ENCODE measurements at places on chromosomes 12 and 14.

GRCh38 chr14:21535545-21536417 lies 9.6 kb upstream of the SALL2 start:
- peaks cover 11% of the 10 kb centered on the region for H3K4me1 ChIP-seq
- no peak overlapping the region for H3K27ac ChIP-seq
- H3K4me3 ChIP-seq: peak overlapping the region; percentile 30
- H3K36me3 ChIP-seq: no peaks in the 10 kb centered on the region
- H3K27me3 ChIP-seq: peaks cover 41% of the 10 kb centered on the region

DNA sequence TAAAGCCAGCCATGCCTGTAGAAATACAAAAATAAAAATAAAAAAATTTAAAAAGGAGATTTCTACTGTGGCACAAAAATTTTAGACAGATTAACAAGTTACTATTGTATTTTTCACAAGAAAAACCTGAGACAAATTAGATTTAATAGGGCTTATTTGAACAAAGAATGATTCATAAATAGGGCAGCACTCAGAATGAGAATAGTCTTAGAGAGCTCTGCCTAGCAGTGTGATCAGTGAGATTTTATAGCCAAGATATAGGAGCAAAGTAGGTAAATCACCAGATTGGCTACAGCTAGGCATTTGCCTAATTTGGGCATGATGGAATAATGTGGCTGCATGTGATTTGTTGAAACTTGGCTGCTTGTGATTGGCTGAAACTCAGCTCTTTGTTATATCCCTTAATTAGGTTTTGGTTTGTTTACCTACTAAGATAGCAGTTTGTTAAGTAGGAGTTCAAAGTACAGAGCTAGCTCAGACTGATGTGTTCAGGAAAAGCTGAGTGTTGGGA lies 279.7 kb upstream of the TMTC1 start:
- DNase-seq: no peak
- no peaks in the 10 kb centered on the region for H3K4me1 ChIP-seq
- H3K27me3 ChIP-seq: no peaks in the 10 kb centered on the region
- no peak overlapping the region for H3K4me3 ChIP-seq

DNA sequence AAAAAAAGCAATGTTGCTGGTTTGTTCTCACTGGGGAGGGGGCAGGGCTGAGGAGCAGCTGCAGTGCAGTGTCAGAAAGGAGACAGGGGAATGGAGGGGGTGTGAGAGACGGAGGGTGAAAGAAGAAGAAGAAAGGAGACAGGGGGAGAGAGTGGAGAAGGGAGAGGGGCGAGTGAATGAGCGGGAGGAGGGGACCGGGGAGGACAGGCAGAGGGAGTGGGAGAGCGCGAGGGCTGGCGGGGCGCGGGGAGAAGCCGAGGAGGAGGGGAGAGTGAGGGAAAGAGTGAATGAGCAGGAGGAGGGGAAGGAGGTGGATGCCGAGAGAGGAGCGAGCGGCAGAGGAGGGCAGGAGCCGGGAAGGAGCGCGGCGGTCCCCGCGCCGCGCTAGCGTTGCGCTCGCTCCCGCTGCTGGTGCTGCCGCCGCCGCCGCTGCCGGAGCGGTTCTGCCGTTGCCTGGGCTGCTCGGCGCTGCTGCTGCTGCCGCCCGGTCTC lies at the start of gene NOVA1:
Gene NOVA1 (minus strand): TSS at position 445 of the 492 bp plus-strand sequence. CDS start 597 bp downstream, outside the sequence.
- H3K36me3 ChIP-seq: no peaks in the 10 kb centered on the region
- H3K4me1 ChIP-seq: peaks cover 17% of the 10 kb centered on the region
- H3K27me3 ChIP-seq: peaks cover 24% of the 10 kb centered on the region
- no peak for DNase-seq

- no peaks in the 10 kb centered on the region for H3K4me1 ChIP-seq
- no peaks in the 10 kb centered on the region for H3K36me3 ChIP-seq
Measured at GRCh38 chr12:98808243-98808875, 163.3 kb downstream of the APAF1 start.

DNA sequence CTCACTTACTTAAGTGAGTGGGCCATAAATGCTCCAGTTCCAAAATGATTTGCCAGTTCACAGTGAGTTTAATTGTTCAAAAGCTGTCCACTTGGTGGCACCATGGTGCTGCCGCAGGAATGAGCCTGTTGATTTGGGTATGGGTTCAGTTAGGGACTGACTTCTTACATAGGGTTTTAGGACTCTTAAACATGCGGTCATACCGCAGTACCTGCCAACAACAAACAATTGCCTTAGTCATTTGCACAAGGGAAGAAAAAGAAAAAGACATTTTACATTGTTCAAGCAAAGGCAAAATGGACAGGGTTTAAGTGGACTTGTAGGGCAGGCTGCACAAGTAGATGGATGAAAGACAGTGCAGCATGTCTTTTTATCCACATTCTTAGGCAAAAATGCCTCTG lies 80.0 kb upstream of the DBX2 start:
- no peak overlapping the region for H3K27ac ChIP-seq
- DNase-seq: no peak
- no peaks in the 10 kb centered on the region for H3K36me3 ChIP-seq
- H3K27me3 ChIP-seq: no peaks in the 10 kb centered on the region
- no peak overlapping the region for H3K4me3 ChIP-seq
- no peaks in the 10 kb centered on the region for H3K4me1 ChIP-seq

GRCh38 chr12:124298685-124299410 lies 4.0 kb downstream of the RFLNA start:
- H3K4me1 ChIP-seq: peaks cover 22% of the 10 kb centered on the region
- DNase-seq: no peak
- no peak overlapping the region for H3K4me3 ChIP-seq
- no peaks in the 10 kb centered on the region for H3K36me3 ChIP-seq
- H3K27ac ChIP-seq: no peak overlapping the region

DNA sequence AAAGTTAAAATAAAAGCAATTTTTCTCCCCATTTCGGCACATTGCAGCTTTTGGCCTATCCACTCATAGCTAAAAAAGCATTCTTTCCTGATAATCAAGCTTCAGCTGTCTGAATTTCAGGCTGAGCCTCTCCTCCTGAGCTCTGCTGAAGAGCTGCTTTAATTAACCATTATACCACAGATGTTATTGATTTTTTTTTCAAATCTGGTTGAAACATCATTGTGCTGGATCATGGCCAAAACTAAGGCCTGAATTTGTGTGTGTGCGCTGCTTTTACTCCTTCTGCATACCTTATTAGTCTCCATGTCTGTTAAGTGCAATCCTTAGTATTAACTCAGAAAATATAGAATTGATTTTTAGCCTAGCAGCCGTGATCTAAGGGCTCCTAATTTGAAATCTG lies 52.3 kb downstream of the MBIP start:
- H3K27ac ChIP-seq: no peak overlapping the region
- peaks cover 9% of the 10 kb centered on the region for H3K4me1 ChIP-seq
- peaks cover 20% of the 10 kb centered on the region for H3K27me3 ChIP-seq
- no peak for DNase-seq

DNA sequence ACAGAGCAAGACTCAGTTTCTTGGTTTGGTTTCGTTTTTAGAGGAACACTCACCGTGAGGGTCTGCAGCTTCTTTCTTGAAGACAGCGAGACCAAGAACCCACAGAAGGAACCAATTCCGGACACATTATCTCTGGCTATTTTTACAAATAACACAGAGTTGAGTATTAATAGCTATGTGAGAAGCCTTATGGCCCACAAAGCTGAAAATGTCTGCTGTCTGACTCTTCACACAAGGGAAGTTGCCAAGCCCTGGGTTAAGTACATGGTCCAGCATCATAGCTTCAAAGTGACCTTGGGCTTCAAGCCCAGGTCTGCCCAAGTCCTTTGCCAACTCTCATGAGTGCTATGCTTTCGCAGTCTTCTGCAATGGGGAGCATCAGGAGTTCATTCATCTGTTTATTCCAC lies 2.6 kb upstream of the LGMN start:
- no peaks in the 10 kb centered on the region for H3K36me3 ChIP-seq
- H3K27me3 ChIP-seq: no peaks in the 10 kb centered on the region
- DNase-seq: no peak
- no peak overlapping the region for H3K27ac ChIP-seq
- H3K4me3 ChIP-seq: no peak overlapping the region

- DNase-seq: no peak
- H3K4me1 ChIP-seq: no peaks in the 10 kb centered on the region
- no peaks in the 10 kb centered on the region for H3K36me3 ChIP-seq
- H3K27ac ChIP-seq: no peak overlapping the region
Measured at GRCh38 chr12:103880299-103881142, 39.5 kb upstream of the NT5DC3 start.

GRCh38 chr12:40055228-40055579 lies 50.7 kb downstream of the SLC2A13 start:
- no peak overlapping the region for H3K4me3 ChIP-seq
- peak overlapping the region; percentile 2 for H3K27ac ChIP-seq
- no peak for DNase-seq
- no peaks in the 10 kb centered on the region for H3K27me3 ChIP-seq
- peaks cover 11% of the 10 kb centered on the region for H3K4me1 ChIP-seq

GRCh38 chr12:26331136-26331535 lies 135.8 kb downstream of the SSPN start:
- no peak overlapping the region for H3K27ac ChIP-seq
- H3K27me3 ChIP-seq: no peaks in the 10 kb centered on the region
- no peak for DNase-seq
- H3K4me3 ChIP-seq: no peak overlapping the region

- H3K4me1 ChIP-seq: no peaks in the 10 kb centered on the region
- no peak overlapping the region for H3K4me3 ChIP-seq
- no peaks in the 10 kb centered on the region for H3K27me3 ChIP-seq
Measured at GRCh38 chr12:121753844-121754264, 39.6 kb downstream of the RHOF start.

DNA sequence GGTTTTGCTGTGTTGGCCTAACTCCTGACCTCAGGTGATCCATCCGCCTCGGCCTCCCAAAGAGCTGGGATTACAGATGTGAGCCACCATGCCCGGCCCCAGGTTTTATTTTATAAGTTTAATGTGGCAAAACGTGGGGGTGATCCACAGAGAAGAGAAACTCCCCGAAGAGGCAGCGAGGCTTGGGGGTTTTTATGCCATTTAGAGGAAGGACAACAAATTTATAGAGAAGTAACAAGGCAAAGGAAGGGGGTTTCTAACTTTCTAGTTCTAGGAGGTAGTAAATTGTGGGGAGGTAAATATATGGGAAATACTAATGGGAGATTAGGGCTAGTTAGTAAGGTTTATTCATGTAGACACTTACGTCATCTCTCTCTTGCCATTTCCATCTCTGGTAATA lies 17.2 kb upstream of the PHC1 start:
- no peak overlapping the region for H3K4me3 ChIP-seq
- no peak for DNase-seq
- no peaks in the 10 kb centered on the region for H3K4me1 ChIP-seq
- no peaks in the 10 kb centered on the region for H3K36me3 ChIP-seq
- H3K27ac ChIP-seq: no peak overlapping the region

GRCh38 chr12:112924986-112925385 lies 13.3 kb upstream of the OAS3 start:
- H3K27ac ChIP-seq: no peak overlapping the region
- H3K36me3 ChIP-seq: no peaks in the 10 kb centered on the region
- H3K4me3 ChIP-seq: no peak overlapping the region
- no peak for DNase-seq

DNA sequence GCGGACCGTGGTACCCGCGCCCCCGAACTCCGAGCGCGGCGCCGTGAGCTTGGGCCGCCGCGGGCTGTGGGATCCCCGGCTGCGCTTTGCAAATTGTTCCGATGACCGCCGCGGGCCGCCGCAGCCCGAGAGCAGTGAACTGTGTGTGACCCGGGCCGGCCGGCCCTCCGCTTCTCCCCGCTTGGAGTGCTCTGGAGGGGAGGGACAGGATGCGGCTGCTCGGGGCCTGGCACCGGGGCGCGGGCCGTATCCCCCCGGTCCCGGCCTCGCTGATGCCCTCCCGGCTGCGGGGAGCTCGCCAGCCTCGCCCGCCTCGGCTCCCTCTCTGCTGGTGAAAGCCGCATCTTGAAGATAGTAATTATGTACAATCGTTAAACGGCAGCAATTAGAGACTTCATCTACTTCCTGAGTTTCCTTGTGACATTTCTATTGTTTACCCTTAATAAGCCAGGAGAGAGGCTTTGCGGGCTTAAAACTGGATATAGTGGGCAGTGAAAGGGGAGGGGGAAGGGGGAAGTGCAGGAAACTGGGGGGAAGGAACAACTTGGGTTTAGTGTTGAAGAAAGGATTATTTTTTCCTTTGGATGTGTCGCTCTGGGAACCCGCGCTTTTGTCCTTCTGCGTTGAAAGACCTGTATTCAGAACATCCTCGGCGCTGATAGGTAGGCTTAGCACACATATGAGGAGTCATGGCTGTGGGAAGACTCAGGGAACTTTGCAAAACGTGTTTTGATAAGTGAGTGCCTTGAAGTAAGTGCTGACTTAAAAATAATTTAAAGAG lies 1.2 kb downstream of the PELI2 start:
- DNase-seq: no peak
- no peaks in the 10 kb centered on the region for H3K27me3 ChIP-seq
- peaks cover 36% of the 10 kb centered on the region for H3K4me1 ChIP-seq
- H3K27ac ChIP-seq: peak overlapping the region; percentile 90
- H3K4me3 ChIP-seq: peak overlapping the region; percentile 83
- H3K36me3 ChIP-seq: no peaks in the 10 kb centered on the region

GRCh38 chr14:35340616-35341453 lies 48.7 kb downstream of the PSMA6 start:
- H3K27ac ChIP-seq: peak overlapping the region; percentile 81
- no peaks in the 10 kb centered on the region for H3K36me3 ChIP-seq
- H3K27me3 ChIP-seq: no peaks in the 10 kb centered on the region
- DNase-seq: no peak
- peaks cover 70% of the 10 kb centered on the region for H3K4me1 ChIP-seq

DNA sequence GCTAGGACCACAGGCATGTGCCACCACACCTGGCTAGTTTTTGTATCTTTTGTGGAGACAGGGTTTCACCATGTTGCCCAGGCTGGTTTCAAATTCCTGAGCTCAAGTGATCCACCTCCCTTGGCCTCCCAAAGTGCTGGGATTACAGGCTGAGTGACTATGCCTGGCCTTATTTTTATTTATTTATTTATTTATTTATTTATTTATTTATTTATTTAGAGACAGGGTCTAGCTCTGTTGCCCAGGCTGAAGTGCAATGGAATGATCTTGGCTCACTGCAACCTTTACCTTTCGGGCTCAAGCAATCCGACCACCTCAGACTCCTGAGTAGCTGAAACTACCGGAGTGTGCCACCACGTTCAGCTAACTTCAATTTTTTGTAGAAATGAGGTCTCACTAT lies 117.0 kb upstream of the MAX start:
- H3K4me3 ChIP-seq: no peak overlapping the region
- no peaks in the 10 kb centered on the region for H3K27me3 ChIP-seq
- no peak for DNase-seq
- H3K36me3 ChIP-seq: no peaks in the 10 kb centered on the region
- no peak overlapping the region for H3K27ac ChIP-seq
- peaks cover 6% of the 10 kb centered on the region for H3K4me1 ChIP-seq

- H3K4me3 ChIP-seq: no peak overlapping the region
- no peak for DNase-seq
- H3K36me3 ChIP-seq: no peaks in the 10 kb centered on the region
- no peak overlapping the region for H3K27ac ChIP-seq
- H3K27me3 ChIP-seq: peaks cover 8% of the 10 kb centered on the region
- H3K4me1 ChIP-seq: no peaks in the 10 kb centered on the region
Measured at GRCh38 chr14:88209273-88209672, 113.8 kb downstream of the KCNK10 start.
